ENCODE measurements at places on chromosomes 7 and 10.

DNA sequence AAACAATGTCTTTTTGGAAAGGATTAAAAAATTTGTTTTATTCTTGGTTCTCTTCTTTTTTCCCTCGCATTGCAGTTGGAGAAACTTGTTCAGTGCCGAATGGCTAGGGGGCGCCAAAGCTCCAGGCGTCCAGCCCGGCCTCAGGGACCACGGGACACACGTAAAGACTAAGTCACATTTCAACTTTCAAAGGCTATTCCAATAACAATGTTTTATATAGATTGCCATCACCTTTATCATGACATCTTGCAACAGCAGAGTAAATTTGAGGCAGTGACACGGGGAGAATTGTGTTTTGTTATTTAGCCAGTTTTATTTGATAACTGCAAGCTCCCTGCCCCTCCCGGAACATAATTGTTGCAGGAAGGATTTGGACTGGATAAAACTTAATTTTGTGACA, 2.2 kb upstream of the IGFBP3 start:
- DNase-seq = no peak

GRCh38 chr10:70863470-70864160, 24.8 kb downstream of the PCBD1 start:
- no peak for DNase-seq

- no peak for DNase-seq
Measured at GRCh38 chr7:1181640-1182039, 21.6 kb upstream of the ZFAND2A start.

GRCh38 chr10:69871074-69871473, 69.4 kb downstream of the COL13A1 start:
- DNase-seq = no peak

GRCh38 chr10:126222736-126223511, 165.4 kb downstream of the ADAM12 start:
- no peak for DNase-seq

DNA sequence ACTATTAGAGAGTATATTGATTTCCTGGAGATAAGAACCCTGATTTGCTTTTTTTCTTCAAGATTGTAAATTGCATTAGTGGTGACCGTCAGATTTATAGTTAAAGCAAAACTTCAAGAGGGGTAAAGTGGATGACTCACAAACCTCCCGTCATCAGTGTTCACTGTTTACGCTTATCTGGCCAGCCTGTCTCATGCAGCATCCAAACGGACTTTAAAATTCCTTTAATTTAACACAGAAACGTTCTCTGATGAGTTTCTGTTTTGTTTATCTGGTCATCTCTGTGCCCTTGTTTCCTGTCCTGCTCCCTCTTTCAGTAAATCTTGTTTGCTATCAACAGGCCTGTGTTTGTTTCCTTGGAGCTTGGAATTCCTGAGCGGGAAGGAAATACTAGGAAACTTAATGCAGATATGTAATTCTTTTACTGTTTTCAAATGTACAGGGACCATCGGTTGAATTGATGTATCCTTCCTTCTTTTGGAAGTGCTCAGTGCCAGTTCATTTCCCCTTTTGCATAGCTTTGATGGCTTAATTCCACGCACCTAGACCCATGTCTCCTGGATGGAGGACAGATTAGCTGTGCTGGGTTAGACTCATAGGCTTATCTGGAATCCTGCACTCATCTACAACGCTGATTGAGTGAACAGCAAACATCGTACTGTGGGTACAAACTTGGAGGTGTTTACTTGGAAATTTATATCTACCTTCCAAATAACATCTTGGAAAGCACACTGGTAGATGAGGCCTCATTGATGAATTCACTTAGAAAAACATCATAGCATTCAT, 21.3 kb downstream of the PTPRE start:
- no peak for DNase-seq

DNA sequence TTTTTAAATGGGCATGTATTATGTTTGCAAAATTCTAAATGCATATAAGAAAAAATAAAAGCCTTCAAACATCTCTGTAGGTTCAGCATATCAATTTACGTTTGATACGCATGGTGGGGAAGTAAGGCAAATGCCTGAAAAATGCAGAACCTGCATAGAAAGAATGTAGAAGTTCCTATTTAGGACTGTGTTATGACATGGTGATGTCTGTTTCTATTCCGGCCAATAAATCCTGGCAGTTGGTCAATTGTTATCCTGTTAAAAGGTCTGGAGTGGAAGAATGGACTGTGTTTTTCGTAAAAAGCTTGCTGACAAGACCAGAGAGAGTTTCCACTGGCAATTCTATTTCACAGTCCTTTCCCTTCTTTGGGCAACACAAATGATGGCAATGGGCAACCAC, 49.6 kb upstream of the CAV2 start:
- no peak for DNase-seq

DNA sequence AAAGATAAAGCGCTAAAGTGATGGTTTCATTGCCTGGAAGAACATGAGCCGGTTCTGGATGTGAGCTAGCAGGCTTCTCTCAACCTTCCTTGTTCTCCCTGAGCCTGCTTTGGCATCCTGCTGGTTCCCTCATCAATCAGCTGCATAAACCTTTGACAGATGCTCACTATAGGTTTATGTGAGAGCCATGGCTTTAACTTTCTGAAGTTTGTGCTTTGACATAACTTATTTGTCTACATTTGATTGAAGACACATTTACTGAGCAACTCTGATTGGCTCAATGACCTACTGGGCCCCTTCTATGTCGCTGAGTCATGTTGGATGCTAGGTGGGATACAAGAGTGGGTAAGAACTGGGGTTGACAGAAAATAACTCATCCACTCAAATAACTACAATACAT, 192.0 kb downstream of the ADAM12 start:
- DNase-seq = no peak

DNA sequence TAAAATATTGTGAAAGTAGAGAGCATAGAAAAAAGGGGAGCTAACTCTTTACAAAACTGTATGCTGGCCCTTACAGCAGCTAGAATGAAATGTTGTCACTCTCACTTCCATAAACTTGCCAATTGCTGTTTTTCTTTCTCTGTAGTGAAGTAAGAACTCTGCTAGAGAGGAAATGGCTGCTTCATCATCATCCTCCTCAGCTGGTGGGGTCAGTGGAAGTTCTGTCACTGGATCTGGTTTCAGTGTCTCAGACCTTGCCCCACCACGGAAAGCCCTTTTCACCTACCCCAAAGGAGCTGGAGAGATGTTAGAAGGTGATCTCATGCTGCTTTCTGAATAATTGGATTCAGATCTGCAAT, 7.6 kb upstream of the ASCC1 start:
- no peak for DNase-seq
